ENCODE measurements at places on chromosomes 2 and 18. TPM values are rescaled to one million over a fixed set of nuclear protein-coding genes. Genes with fewer than 3 reads are reported as not detected.
A peak's percentile ranks its signal among the peaks of the same experiment; 100 is the strongest.

HOXD8 gene
- polyA plus RNA-seq: 0.87 TPM

RBM44 gene
- 0.35 TPM for polyA plus RNA-seq

CYBRD1 gene
- 29.2 TPM for polyA plus RNA-seq

DNA sequence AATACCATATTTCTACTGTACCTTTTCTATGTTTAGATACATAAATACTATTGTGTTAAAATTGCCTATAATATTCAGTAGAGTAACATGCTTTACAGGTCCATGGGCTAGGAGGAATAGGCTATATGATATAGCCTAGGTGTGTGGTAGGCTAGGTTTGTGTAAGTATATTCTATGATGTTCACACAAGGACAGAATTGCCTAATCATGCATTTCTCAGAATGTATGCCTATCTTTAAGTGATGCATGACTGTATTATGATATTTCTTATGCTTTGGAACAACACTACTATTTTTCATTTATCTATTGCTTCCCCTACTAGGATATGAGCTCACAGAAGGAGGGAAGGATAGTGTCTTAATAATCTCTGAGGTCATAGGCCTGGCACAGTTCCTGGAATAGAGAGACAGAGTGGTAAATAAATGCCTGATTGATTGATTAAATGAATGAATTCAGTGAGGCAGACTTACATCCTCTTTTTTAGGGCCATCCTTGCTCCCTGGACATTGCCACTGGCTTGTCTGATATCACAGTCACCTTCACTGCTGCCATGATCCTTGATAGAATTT is 121.0 kb downstream of the MYO3B start:
- H3K4me1 ChIP-seq: no peaks in the 10 kb centered on the region
- no peaks in the 10 kb centered on the region for H3K27me3 ChIP-seq
- H3K36me3 ChIP-seq: no peaks in the 10 kb centered on the region
- no peak overlapping the region for H3K27ac ChIP-seq

GRCh38 chr2:235066895-235067294 is 115.1 kb downstream of the SH3BP4 start:
- no peak overlapping the region for H3K27ac ChIP-seq
- H3K36me3 ChIP-seq: no peaks in the 10 kb centered on the region
- H3K27me3 ChIP-seq: no peaks in the 10 kb centered on the region
- no peaks in the 10 kb centered on the region for H3K4me1 ChIP-seq
- H3K4me3 ChIP-seq: no peak overlapping the region

DNA sequence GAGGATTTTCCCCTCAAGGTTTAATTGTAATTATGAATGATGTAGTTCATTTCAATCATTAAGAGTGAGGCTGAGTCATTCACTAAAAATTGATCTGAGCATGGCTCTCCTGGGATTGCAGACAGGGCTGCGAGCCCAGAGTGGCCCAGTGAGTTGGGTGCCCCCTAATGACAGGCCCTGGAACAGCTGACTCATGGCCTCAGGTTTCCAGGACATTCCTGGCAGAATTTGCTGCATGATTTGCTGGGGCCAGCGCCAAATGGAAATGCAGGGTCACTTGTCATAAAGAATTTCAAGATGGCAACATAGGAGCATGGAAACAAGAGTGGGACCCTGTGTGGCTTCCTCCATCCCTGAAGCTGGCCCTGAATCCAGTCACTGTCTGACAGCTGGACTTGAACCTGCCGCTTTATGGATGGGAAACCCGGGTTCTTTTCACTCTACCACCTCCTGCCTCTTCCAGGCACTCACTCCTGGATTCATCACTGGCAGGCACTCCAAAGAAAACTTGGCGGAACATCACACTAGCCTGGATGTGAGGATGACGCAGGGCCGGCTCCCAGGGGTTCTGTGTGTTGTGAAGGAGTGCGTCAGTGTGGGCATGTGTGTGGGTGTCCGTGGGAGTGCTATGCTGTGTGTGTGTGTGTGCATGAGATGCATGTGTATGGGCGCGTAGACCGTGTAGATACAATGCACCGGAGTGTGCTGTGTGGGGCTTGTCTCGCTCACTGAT is 15.2 kb downstream of the OTOF start:
- peak; percentile 68 for DNase-seq
- no peak overlapping the region for H3K4me3 ChIP-seq
- H3K27me3 ChIP-seq: no peaks in the 10 kb centered on the region
- H3K36me3 ChIP-seq: no peaks in the 10 kb centered on the region
- H3K27ac ChIP-seq: no peak overlapping the region

GRCh38 chr2:129170570-129170969 is 808.9 kb upstream of the RAB6C start:
- no peak for DNase-seq
- H3K36me3 ChIP-seq: no peaks in the 10 kb centered on the region
- no peak overlapping the region for H3K4me3 ChIP-seq
- H3K4me1 ChIP-seq: no peaks in the 10 kb centered on the region
- no peaks in the 10 kb centered on the region for H3K27me3 ChIP-seq
- no peak overlapping the region for H3K27ac ChIP-seq

GRCh38 chr2:23351388-23352141 is 33.4 kb upstream of the KLHL29 start:
- peak; percentile 72 for DNase-seq
- H3K36me3 ChIP-seq: no peaks in the 10 kb centered on the region
- H3K4me1 ChIP-seq: peaks cover 7% of the 10 kb centered on the region
- H3K27me3 ChIP-seq: no peaks in the 10 kb centered on the region

GRCh38 chr2:197759625-197760292 is 25.4 kb downstream of the BOLL start:
- no peak for DNase-seq
- H3K4me1 ChIP-seq: no peaks in the 10 kb centered on the region
- no peaks in the 10 kb centered on the region for H3K27me3 ChIP-seq
- no peak overlapping the region for H3K4me3 ChIP-seq
- H3K36me3 ChIP-seq: no peaks in the 10 kb centered on the region

DNA sequence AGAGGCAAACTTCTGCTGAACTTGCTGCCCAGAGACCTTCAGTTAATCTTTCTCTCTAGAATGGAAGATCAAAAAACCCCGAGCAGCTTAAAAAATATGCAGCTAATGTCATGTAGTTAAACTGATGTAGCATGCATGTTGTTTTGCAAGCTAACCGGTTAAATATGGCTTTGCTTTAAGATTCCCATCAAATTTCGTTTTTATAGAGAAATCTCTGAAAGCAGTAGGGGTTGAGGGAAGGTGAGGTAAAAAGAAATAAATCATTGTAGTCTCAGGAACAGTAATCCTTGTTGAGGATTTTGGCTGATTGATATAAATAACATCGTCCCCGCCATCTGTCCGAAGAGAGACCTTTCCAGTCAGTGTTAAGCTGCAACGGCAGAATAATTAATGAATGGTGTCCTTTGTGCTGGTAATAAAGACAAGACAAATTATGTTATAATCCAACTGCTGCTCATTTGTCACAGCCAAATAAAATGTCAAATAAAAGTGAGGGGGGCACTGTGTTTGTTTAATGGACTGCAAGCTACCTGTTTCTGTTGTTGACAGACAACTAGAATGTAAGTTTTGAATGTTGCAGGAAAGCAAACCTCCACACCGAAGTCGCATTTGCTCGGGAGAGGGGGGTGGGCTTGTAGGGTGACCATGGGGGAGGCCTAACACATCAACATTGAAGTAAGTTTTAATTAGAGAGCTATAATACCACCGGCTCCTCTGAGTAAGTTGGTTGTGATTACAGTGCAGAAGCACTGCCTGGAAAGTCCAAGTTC is 555.5 kb downstream of the ARHGAP15 start:
- no peak for DNase-seq
- H3K4me1 ChIP-seq: no peaks in the 10 kb centered on the region
- H3K27me3 ChIP-seq: no peaks in the 10 kb centered on the region
- no peak overlapping the region for H3K4me3 ChIP-seq
- no peak overlapping the region for H3K27ac ChIP-seq
- H3K36me3 ChIP-seq: no peaks in the 10 kb centered on the region

GRCh38 chr18:62863579-62864001 is 148.2 kb downstream of the PHLPP1 start:
- H3K27me3 ChIP-seq: no peaks in the 10 kb centered on the region
- DNase-seq: no peak
- H3K4me3 ChIP-seq: no peak overlapping the region
- H3K27ac ChIP-seq: no peak overlapping the region
- H3K4me1 ChIP-seq: no peaks in the 10 kb centered on the region
